ENCODE measurements at places on chromosomes 5 and 9. TPM values are rescaled to one million over a fixed set of nuclear protein-coding genes. Genes with fewer than 3 reads are reported as not detected.

GRCh38 chr5:76953551-76954382, 922 bp downstream of the CRHBP start:
- DNase-seq: no peak

- no peak for DNase-seq
Observed at GRCh38 chr5:130400091-130400490, 495.8 kb downstream of the CHSY3 start.

DNA sequence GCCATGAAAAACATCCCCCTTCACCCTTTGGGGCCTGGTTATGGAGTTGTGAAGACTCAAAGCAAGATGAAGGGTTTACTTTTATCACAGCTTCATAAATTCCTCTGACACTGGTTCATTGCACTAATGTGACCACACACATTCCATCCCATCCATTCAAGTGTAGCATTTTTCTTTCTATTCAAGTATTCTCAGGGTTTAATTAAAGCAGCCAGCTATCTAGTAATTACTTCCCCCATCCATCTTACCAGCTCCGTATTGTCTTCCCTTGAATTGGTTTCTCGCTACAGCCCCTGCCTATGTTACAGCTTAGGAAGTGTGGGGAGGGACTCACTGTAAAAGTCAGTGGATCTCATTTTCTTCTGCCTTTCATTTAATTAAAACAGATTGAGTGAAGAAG, 387.0 kb upstream of the RFX3 start:
- DNase-seq: no peak

DNA sequence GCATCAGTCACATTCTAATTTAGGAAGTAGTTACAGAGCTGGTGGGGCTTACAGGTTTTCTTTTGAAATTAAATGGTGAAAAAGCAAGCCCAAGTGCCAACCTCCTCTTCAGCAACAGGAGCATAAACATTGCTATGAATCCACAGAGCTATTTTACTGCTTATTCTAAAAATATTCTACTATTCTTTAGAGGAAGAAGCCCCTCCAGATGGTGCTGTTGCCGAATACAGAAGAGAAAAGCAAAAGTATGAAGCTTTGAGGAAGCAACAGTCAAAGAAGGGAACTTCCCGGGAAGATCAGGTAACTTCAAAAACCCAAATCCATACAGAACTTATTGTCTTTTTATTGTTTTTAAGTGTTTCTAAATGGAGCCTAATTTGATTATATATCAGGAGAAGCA, 202.8 kb downstream of the CWC27 start:
- DNase-seq: no peak

GRCh38 chr5:178675922-178676321, 49.1 kb upstream of the CLK4 start:
- DNase-seq: no peak

DNA sequence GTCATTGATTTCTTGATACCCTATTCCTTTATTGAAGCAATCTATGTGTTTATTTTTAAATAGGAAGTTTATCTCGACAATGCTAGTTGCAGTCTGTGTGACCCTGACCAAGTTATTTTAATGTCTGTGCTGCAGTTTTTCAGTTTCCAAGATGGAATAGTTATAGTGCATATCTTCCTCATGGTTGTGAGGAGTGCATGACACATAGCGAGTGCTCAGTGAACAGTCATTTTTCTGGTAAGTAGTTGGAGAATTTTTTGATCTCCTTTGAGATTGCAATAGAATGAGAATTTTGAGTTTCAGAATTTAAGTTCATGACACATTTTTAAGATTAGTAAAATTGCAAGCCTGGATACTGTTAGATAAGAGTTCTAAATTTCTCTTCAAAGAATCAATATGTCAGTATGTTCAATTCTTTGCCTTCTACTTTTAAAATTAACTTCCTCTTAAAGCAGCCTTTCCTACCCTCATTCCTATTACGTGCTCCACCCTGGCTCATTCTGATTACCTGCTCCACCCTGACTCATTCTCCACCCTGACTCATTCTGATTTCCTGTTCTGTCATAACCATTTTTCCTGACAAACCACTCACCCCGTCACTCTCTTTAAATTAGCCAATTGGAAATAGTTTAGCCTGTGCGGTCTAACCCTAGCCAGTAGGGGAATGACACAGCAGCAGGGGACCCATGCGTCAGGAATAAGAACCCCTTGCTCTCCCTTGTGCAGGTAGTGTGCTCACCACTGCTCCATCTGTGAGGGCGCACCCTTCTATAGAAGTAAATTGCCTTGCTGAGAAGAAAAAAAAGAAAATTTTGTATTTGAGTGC, 30.7 kb downstream of the SPIN1 start:
- DNase-seq: no peak

GRCh38 chr5:177557796-177558195, 3.4 kb upstream of the FAM193B start:
- DNase-seq: no peak

CMYA5 gene
- 2.6 TPM for total RNA-seq

NSG2 gene
- 0.16 TPM for total RNA-seq

FAM78A gene
- total RNA-seq: 6.3 TPM
